ENCODE measurements at places on chromosomes 12 and 14. TPM values are rescaled to one million over a fixed set of nuclear protein-coding genes. Genes with fewer than 3 reads are reported as not detected.

LPCAT3 gene
- total RNA-seq: 29.3 TPM

DLST gene
- total RNA-seq: 48.9 TPM

KRT72 gene
- total RNA-seq: not detected

NDUFB1 gene
- total RNA-seq: 332 TPM

EPYC gene
- total RNA-seq: not detected

OR6C3 gene
- total RNA-seq: not detected

COL2A1 gene
- total RNA-seq: not detected

ADAM21 gene
- 1.4 TPM for total RNA-seq

ANO6 gene
- 51.4 TPM for total RNA-seq

OR6C6 gene
- not detected for total RNA-seq

PPP1R1A gene
- not detected for total RNA-seq

OR6C2 gene
- total RNA-seq: not detected

CBLN3 gene
- 3.4 TPM for total RNA-seq

HCAR1 gene
- total RNA-seq: 0.16 TPM

CCDC175 gene
- not detected for total RNA-seq

KRT8 gene
- total RNA-seq: 12.8 TPM

BCL11B gene
- total RNA-seq: not detected

MYF6 gene
- not detected for total RNA-seq

TAS2R43 gene
- total RNA-seq: not detected

KRT83 gene
- total RNA-seq: not detected
